NCI-H1694 (cell line): ENCODE measurements at places on chromosomes 13 and 19.
A peak's percentile ranks its signal among the peaks of the same experiment; 100 is the strongest.

DNA sequence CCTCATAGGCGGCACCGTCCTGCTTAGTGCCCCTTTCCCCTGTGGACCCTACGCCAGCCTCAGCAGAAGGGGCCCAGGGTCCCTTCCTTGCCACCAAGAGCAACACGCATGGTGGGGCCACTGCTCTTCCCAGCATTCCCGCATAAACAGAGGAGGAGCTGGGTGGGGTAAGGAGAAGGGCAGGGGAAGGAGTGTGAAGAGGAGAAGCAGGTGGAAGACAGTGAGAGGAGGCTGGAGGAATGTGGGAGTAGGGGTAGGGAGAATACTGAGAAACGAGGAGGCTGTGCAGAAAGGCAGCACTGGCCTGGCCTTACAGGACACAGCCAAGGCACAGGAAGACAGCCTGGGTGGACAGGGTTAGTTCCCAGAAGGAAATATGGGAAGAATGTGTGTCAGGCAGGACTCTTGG is 43.9 kb downstream of the ZNF331 start:
- DNase-seq, result no peak

DNA sequence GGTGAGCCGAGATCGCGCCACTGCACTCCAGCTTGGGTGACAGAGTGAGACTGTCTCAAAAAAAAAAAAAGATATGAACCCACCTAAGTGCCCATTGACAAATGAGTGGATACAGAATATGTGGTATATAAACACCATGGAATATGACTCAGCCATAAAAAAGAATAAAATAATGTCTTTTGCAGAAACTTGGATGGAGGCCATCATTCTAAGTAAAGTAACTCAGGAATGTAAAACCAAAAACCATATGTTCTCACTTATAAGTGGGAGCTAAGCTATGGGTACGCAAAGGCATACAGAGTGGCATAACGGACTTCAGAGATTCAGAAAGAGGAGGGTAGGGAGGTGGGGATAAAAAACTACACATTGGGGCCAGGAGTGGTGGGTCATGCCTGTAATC is 29.5 kb downstream of the PLA2G4C start:
- DNase-seq, result no peak

DNA sequence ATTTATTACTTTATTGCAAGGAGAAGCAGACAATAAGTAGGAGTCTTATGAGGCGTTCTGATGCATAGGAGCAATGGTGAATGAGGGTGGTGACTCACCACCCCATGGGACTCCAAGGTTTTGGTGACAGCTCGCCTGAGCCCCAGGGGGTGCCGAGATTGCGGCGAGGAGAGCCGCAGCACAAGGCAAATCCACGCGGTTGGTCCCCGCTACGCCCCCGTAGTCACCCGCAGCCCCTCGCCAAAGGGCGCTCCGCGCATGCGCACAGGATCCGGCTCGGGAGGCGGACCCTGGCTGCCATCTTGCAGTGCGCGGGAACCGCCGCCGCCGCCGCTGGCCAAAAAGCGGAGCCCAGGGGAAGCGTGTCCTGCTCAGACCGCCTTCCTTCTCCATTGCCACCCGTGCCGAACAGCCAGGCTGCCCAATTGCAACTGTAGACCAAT is at the start of gene NAA16:
TSS of gene NAA16 (plus strand) at position 305 of the 443 bp plus-strand sequence. CDS start 262 bp downstream, outside the sequence.
- DNase-seq, result peak; percentile 68

DNA sequence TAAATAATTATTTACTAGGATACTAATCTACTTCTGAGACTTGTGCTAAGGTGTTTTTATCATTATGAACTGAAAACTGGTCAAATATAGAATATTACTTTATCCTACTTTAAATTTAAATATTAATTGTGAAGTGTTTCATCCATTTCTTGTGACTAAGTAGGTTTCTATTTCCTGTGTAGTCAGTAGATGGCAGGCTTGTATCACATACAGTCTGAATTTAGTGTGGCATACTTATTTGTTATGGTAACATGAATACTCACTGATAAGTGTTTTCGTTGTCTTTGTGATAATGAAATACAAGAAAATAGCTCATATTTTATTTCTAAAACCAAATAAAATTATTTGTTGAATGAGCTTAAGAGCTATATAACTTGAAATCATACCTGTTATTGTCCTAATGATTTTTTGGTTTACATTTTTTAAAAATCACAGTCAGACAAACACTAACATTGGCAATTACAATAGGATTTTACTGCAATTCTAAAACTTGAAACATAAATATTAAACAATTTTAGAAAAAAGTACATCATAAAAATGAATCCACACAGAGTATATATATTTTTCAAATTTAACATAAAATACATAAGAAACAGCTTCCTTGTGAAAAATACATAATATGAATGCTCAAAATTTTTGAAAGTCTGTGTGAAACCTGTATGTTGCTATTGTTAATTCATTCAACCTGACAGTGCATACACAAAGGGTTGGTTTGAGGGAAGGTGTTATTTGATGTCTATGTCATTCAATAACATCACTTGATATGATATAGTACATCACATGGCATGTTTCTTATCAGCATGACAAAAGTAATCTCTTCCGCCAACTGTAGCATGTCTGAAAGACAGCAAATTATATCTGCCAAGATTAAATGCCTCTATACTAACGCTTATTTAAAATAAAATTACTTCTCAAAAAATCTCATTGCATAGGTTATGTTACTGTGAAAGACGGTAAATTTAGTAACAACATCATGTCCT is 904.8 kb upstream of the PCDH20 start:
- peak; percentile 8 for DNase-seq

DNA sequence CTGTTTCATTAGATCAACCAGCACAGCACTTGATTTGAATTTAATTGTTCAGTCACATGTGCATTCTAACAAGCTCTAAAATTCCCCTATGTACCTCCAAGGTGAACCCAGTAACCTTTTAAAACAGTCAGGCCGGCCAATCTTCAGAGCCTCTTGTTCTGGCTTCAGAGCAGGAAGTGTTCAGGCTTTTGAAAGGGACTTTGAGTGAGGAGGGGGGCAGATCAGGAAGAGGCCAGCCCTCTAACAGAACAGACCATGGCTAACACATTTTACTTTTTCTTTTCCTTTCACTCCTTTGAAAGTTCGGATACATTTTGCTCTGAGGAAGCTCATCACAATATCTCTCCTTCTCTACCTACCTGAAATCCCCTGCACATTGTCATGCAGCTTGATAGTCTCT is 390.3 kb downstream of the TBC1D4 start:
- DNase-seq, result no peak

GRCh38 chr19:49553451-49554271 is 25.9 kb downstream of the RCN3 start:
- no peak for DNase-seq
